Activated T-cell treated with anti-CD3 and anti-CD28 coated beads for 1 hour (primary cell): ENCODE measurements at places on chromosomes 1 and 21.

GRCh38 chr1:217211486-217211885 is 419.4 kb downstream of the GPATCH2 start:
- DNase-seq = no peak

DNA sequence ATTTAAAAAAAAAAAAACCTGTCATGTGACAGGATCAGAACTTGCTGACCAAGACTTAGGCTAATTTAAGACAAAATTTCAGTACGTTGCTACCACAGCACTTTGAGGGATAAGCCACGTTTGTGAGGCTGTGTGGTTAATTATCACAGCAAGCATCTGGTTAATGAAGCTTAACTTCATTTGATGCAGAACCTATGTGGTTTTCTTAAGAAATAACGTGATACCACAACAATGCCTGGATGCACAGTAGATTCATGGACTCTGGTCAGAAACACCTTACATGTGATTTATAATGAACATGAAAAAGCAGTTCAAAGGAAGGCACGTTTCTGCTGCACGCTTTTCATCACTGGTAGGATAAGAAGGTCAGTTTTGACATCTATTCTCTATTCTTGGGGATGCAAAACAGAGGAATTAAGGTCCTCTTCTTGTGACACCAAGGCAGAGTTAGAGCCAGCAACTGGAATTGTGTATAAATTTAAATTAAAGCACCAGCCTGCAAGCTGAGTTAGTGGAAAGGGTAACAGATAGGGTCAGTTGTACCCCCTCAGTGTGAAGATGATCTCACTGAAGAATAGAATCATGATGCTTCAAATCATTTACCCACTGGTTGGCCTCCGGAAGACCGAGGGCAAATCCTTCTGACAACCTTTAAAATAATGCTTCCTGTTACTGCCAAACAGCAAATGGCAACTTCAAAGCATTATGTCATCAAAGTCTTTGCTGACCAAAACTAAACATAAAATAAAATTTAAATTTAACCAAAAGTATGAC is 6.0 kb upstream of the KRTAP8-1 start:
- DNase-seq = no peak

DNA sequence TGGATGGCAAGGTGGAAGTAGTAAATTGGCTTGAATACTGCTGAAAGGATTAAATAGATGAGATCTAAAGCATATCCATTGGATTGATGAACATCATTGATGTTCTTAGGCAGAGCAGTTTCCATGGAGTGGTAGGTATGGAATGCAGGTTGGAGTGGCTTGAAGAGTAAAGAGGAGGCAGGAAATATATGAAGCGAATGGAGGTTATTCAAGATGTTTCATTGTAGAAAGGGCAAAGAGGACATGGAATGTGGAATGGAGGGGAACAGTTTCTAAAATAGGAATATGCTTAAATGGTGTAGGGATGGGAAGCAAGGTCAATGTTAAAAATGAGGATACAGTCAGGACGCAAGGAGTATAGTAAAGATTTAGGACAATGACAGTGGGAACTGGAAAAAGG is 6.1 kb downstream of the OSBPL9 start:
- no peak for DNase-seq

DNA sequence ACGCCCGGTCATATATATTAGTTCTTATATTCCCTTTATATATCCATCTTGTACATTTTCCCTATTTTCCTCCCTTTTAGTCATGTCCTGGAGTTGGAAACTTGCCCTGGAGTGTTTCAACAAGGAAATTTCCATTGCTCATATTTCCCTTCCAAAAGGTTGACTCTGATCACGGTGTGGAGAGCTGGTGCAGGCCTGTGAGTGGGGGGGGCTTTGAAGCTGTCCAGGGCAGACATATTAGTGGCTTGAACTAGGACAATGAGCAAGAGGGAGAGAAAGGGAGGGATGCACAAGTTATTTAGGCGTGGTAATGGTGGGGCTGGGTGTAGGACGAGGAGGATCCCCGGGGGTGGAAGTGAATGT is 30.4 kb upstream of the TMEM61 start:
- no peak for DNase-seq

DNA sequence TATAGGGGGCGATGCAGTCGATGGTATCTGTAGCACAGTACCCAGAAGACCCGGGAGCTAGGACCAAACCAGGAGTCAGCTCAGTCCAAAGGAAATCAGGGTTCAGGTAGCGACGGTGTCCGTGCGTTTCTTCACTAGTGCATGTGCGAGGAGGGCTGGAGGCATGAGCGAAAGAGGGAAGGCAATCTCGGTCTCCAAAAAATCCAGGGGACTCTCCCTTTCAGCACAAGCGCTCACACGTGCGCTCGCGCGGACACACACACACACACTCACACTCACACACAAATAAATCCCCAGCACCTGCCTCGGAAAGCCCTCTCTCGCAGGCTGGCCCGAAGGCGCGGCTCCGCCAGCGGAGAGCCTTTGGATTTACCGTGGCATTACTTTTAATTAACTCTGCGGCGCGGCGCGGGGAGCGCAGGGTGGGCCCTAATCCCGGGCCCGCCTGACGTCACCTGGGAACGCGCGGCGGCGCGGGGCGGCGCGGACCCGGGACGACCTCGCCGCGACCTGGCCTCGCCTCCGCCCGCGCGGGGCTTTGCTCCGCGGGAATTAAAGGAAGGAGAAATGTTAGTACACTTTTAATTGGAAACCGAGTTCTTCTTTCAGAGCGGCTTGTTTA is 121.2 kb downstream of the LMX1A start:
- no peak for DNase-seq

GRCh38 chr1:218705391-218705790 is 360.3 kb downstream of the TGFB2 start:
- DNase-seq = no peak

- DNase-seq = no peak
Measured at GRCh38 chr1:157042846-157043245, 2.7 kb downstream of the ARHGEF11 start.

GRCh38 chr1:231969076-231969475 is 342.5 kb downstream of the DISC1 start:
- no peak for DNase-seq

DNA sequence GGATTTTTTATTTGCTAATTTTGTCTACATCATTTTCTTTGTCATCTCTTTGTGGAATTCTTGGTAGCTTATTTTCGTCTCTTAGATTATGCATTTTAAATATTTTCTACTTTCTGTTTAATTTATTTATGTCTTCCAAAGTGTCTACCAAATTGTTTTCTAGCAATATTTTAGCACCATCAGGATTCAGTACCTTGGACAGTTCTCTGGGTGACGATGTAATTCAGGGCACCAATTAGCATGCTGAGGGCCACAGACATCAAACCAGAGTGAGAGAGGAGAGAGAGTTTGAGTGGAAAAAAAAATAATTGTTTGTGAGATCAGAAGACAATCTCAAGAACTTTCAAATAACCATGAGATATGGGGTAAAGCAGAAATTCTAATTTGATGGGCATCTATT is 169.8 kb upstream of the CXADR start:
- DNase-seq = no peak

- no peak for DNase-seq
Measured at GRCh38 chr1:38962113-38962512, 20.5 kb upstream of the RHBDL2 start.

- peak; percentile 24 for DNase-seq
Measured at GRCh38 chr1:22420455-22421053, 31.1 kb upstream of the ZBTB40 start.

GRCh38 chr1:40645118-40645680 is 20.3 kb downstream of the RIMS3 start:
- DNase-seq = no peak

- DNase-seq = no peak
Measured at GRCh38 chr1:24909388-24909898, 20.6 kb downstream of the RUNX3 start.

DNA sequence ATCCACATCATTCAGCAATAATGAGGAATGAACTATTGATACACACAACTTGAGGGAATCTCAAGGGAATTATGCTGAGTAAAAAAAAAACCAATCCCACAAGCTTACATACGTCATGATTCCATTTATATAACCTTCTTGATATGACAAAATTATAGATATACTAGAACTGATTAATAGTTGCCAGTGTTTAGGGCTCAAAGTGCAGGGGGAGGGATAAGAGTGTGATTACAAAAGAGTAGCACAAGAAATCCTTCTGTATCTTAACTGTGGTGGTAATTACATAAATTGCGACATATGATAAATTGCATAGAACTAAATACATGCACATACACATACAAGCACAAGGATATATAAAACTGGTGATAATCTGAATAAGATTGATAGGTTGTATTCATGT is 13.5 kb downstream of the DIRAS3 start:
- DNase-seq = no peak

- DNase-seq = no peak
Measured at GRCh38 chr21:42146821-42147220, 72.1 kb upstream of the ABCG1 start.

GRCh38 chr1:204733869-204734596 is 48.5 kb upstream of the LRRN2 start:
- no peak for DNase-seq

DNA sequence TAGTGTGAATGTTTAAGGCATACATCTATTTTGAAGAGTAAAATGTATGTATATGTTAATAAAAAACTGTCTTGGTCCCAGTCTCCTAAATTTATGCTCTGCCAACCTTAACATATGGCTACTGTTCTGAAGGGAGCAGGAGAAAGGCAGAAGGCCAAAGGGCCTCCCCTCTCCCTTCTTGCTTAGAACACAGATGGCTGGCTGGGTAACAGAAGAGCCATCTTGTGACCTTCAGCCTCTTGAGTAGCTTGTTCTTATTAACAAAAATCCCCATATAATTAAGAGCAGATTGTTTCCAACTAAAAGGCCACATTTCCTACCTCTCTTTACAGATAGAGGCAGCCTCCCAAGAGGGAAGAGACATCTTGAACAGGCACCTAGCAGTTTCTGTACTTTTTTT is 36.1 kb downstream of the EPB41 start:
- no peak for DNase-seq

DNA sequence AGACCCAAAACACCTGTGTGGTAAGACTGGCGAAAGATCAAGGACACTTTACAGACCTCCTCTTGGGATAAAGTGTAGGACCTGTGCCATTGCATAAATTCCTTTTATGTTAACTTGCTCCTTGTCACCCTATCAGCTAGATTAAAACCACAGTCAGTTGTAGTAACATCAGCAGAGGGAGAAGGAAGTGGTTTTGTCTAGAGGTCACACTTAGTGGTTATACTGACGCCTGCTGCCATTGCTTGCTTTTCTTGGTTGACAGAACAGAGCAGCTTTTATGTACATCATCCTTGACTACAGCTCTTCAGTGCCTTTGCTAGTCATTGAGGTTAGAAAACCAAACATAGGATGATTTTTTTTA is 101.4 kb downstream of the PBX1 start:
- no peak for DNase-seq

DNA sequence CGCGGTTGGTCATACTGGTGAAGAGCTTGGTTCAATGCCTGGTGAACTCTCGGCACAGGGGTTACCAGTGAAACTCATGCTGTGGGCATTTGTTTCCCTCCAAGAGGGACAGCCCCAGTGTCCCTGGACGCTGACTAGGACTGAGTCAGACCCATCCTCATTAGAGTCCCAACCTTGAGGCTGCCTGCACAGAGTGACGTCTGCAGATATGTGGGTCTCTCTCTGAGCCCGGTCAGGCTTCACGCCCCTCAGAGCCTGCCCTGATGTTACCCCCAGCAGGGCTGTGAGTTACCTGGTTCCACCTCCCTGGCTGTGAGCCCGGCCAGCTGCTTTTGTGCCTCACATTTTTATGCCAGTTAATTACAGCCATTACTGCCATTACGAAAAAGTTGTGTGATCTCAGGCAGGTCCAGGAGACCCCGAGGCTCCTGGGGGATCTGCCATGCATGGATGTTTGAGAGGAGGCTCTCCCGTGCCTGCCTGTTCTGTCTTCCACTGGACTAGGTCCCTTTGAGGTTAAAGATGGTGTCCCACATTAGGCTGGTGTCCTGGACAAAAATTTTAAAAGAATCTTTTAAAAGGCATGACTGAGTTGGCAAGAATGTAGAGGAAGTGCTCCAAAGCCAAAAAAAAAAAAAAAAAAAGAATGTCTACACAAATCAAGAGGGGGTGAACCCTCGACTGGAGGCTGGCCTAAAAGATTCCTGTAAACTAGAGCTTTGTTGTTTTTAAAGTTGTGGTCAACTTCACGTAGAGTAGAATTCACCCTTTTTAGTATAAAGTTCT is 36.6 kb upstream of the PADI1 start:
- DNase-seq = no peak

DNA sequence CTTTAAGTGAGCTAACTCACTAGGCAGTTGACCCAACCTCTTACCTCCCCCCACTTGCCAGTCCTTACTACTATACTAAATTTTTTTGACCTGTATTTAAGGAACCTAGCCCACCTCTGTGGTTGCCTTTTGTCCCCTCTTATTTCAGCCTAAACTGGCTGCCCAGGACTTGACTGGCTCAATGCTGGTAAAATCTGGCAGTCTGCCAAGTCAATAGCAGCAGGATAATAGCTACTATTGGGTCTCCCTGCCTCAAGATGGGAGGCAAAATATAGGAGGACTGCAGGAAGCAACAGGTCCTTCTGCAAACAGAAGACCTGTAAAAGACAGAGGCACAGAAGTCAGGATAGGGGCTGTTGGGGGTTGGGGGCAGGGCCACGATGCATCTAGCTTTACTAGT is 144.2 kb upstream of the POGK start:
- no peak for DNase-seq

- no peak for DNase-seq
Measured at GRCh38 chr1:24865168-24865567, 64.9 kb downstream of the RUNX3 start.

DNA sequence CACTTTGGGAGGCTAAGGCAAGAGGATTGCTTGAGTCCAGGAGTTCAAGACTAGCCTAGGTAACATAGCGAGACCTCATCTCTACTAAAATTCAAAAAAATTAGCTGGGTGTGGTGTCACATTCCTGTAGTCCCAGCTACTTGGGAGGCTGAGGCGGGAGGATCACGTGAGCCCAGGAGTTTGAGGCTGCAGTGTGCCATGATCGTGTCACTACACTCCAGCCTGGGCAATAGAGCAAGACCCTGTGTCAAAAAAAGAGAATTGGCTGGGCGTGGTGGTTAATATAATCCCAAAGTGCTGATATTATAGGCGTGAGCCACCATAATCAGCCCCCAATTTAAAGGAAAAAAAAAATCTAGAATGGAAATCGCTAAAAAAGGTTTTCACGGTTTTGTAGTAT is 7.0 kb downstream of the MACO1 start:
- no peak for DNase-seq

GRCh38 chr1:24673341-24673740 is 30.2 kb downstream of the SRRM1 start:
- no peak for DNase-seq

DNA sequence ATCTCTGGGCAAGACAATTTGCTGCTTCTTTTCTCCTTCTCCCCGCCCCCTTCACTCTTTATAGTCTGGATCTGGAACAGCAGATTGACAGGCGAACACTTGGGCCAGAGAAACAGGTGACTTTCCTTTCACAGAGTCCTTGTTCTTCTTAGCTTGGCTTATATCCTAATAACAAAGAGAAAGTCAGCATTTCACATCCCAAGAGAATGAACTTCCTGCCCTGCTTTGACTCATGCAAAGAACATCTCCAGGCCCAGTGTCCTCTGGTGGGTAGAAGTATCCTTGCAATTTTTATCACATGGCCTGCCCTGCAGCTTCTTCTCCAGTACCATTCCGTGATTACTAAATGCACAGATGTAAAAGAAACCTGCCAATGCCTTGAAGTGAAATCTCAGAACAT is 764.4 kb downstream of the ADGRL2 start:
- DNase-seq = no peak

- no peak for DNase-seq
Measured at GRCh38 chr1:116375148-116375886, 2.3 kb downstream of the ATP1A1 start.

GRCh38 chr1:158140764-158141192 is 39.9 kb upstream of the CD1D start:
- no peak for DNase-seq

- no peak for DNase-seq
Measured at GRCh38 chr1:1631782-1632420, at the start of gene MMP23B. Gene MMP23B (plus strand): TSS chr1:1632173. CDS start chr1:1632219, 46 bp downstream.
